Urothelium cell line (cell line): ENCODE measurements at places on chromosomes 2 and 18.

GRCh38 chr2:131641414-131642206 lies 113.9 kb downstream of the CCDC74A start:
- peak; percentile 17 for DNase-seq

- no peak for DNase-seq
These were observed 1509.0 kb downstream of the LRP1B start for GRCh38 chr2:140621583-140622362.

GRCh38 chr18:3827236-3827845 lies 377.4 kb downstream of the TGIF1 start:
- DNase-seq: no peak

DNA sequence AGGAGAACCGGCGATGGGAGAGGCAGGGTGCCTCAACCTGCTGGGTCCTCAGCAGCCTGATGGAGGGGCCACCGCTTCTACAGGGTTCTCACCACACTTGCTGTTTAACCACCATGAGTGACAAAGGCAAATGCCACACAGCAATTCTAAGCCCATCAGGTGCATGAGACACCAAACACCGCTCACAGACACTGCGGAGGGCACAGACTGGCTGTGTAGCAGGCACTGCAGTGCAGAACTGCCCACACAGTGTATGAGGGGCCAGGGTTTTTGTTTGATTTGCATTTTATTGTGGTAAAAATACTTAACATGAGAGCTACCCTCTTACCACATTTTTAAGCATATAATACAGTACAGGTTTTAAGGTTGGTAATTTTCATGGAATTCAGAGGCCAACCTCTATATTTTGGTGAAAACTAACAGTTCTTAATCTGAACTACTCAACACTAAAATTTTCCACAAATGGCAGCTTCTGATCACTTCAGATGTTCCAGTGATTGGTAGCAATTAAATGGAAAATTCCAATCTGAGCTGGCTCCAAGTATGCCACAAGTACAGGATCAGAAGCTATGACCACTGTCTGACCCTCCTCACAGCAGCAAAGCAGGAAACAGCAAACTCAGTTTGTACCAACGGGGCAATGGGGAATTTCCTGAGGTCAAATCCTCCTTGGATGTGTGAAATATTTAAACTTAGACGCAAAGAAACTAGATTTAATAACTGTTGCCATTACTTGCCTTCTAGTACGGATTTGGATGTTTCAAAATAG lies 67.7 kb downstream of the FAM210A start:
- DNase-seq: no peak
